CD4-positive, alpha-beta memory T cell (primary cell): ENCODE measurements at places on chromosomes 6 and 20.

GRCh38 chr6:137904822-137905617 lies 38.0 kb downstream of the TNFAIP3 start:
- DNase-seq, result no peak

- DNase-seq, result no peak
Observed at GRCh38 chr6:17349427-17349826, 44.0 kb upstream of the CAP2 start.

- DNase-seq, result no peak
Observed at GRCh38 chr6:166173281-166173951, 5.8 kb upstream of the TBXT start.

- DNase-seq, result no peak
Observed at GRCh38 chr6:158999154-158999665, 792 bp downstream of the RSPH3 start.

GRCh38 chr6:108711826-108712225 lies 136.4 kb upstream of the ARMC2 start:
- DNase-seq, result no peak
